Right lung (tissue), 10 donors: ENCODE measurements at places on chromosomes 3 and 15.

DNA sequence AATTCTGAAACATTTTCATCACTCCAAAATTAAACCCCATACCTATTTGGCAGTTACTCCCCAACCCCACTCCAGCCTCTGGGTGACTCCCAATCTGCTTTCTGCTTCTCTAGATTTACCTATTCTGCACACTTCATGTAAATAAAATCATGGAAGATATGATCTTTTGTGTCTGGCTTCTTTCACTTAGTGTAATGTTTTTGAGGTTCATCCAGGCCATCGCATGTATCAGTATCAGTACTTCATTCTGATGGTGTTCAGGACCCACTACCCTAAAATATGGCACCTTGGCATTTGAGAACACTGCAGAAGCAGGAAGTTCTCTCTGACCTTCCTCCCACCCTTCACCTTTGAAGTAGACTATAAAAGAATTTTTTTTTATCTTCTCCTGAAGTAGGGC lies 78.7 kb upstream of the SLC25A26 start:
- no peak for DNase-seq

DNA sequence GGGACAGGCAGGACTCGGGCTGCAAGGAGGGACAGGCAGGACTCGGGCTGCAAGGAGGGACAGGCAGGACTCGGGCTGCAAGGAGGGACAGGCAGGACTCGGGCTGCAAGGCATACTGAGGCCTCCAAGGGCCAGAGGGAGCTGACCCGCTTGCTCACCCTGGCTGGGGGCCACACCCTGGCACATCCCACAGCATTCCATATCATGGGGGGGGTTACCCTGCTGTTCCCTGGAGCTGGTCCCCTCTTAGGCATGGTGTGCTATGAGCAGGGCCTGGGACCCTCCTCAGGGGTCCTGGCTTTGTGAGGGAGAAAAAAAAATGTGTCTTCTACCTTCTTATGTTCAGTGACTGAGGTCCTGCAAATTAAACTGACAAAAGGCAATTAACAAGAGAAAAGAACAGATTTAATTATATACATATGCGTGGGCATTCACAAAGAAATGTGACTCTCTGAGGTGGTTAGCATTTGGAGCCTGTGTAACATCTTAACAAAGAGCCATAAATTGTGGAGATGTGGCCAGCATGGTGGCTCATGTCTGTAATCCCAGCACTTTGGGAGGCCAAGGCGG lies 97.6 kb upstream of the ALDH1A3 start:
- DNase-seq = no peak

DNA sequence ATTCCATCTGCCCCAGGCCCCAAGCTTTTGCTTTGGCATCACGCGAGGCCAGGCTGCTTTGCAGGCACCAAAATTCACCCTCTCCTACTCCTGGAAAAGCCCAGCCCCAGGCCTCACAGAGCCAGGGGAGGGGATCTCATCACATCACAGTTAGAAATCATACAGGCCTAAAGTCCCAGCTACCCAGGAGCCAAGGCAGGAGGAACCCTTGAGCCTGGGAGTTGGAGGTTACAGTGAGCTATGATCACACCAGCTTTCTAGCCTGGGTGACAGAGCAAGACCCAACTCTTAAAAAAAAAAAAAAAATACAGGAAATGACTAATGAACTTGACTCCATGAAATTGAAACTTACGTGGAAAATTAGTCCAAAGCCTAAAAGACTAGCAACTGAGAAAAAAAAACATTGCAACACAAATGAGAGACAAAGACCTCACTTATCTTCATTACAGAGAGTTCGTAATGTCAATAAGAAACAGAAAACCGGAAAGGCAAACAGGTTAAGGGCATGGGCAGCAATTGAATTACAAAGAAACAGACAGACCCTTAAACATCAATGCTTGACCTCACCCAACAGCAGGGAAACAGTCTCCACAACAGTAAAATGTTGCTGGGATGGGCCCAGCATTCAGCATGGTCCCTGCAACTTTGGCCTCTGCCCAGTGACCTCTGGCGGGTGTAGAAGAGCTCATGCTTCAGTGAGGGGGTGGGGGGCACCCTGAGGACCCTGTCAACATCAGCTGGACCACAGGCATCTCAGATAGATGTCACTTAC lies 151.5 kb downstream of the LRRK1 start:
- DNase-seq = no peak

GRCh38 chr15:35305946-35306345 lies 220.9 kb upstream of the NANOGP8 start:
- no peak for DNase-seq

DNA sequence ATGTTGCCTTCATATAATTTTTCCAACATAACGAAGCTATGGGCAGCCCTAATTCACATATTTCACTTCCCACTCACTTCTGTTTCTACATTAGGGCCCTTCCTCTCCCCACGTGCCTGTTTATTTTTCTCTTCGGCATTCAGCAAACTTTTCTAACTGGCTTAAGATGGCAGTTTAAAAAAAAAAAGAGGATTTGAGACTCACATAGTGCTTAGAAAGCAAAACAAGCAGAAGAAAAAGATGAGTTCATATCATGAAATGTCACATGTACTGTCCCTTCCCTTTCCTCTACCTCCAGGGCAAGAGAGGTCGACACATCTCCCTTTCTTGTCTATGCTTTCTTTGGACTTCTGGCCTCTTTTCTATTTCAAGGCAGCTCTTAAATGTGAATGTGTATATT lies 30.6 kb downstream of the SLC49A4 start:
- DNase-seq = no peak

DNA sequence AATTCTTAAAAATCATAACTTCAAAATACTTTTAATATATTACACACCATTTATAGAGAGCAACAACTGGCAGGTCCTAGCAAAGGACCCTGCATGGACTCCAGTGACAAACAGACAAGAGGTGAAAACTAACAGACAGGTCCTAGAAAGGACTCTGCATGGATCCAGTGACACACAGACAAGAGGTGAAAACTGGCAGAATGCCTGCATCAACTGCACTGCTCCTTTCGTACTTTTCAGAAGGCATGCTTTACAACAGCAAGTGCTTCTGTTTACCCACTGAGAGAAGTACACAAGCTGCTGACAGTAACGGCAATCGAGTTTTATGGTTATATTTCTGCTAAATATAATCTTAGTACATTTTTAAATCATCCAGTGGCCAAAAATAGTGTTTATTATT lies 24.3 kb upstream of the GP5 start:
- no peak for DNase-seq

DNA sequence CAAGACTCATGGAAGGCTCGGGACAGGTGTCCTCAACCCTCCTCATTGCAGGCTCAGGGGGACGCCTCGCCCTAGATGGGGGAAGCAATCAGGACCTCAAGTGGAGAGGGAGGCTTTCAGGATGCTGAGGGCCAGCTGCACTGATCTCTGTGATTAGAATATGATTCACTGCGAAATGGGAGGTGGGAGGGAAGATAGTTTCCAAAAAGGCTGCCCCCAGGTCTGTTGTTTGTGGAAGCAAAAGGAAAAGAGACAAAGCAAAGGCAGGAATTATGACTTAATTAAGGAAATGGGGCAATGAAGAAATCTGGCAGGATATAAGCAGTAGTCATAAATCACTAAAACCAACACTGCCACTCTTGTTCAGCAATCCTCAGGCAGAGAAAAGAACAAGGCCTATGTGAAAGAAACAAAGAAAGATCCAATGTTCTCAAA lies 85.6 kb upstream of the ABHD17C start:
- no peak for DNase-seq
